Endothelial cell (in vitro differentiated cells): ENCODE measurements at places on chromosomes 16 and 17.
A peak's percentile ranks its signal among the peaks of the same experiment; 100 is the strongest.

GRCh38 chr16:83100679-83101078 is 473.9 kb downstream of the CDH13 start:
- DNase-seq: no peak

GRCh38 chr17:79671085-79671694 is 59.6 kb upstream of the ENPP7 start:
- DNase-seq: no peak

DNA sequence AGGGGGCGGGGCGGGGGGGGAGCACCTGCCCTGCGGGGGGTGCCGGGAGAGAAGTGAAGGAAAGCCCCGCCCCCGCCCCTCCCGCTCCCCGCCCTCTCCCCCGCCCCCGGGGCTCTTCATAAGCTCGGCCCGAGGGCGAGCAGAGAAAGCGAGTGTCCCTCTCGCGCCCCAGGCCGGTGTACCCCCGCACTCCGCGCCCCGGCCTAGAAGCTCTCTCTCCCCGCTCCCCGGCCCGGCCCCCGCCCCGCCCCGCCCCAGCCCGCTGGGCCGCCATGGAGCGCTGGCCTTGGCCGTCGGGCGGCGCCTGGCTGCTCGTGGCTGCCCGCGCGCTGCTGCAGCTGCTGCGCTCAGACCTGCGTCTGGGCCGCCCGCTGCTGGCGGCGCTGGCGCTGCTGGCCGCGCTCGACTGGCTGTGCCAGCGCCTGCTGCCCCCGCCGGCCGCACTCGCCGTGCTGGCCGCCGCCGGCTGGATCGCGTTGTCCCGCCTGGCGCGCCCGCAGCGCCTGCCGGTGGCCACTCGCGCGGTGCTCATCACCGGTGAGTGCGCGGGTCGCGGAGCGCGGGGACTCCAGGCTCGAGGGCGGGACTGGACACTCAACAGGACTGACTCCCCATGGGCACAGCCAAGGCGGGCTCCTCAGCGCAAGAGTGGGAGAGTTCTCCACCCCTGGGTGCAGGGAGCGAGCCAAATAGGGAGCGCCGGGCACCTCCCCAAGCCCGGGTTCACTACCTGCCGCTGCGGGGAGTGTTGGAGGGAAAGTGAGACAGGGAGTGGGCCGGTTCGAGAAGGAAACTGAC is at the start of gene HSD11B2:
Gene HSD11B2, plus strand, starts transcription at position 145 of the 798 bp plus-strand sequence. Its CDS starts 128 bp downstream, at position 273.
- peak; percentile 54 for DNase-seq

DNA sequence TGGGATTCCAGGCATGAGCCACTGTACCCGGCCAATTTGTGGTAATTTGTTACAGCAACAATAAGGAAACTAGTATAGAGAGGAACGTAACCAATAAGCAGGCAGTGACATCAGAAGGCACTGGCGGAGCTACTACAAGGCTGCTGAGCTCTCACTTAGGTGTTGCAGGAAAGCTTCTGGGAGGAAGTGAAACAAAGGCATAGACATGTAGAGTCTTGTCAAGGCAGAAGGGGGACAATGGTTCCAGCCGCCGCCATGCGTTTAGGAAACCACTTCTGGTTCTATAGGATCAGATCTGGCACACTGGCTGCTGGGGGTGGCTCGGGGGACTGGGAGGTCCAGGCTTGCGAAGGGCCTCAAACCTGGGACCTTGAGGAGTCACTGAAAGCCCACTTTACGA is 9.4 kb upstream of the CPSF4L start:
- no peak for DNase-seq

GRCh38 chr16:28254158-28254557 is 38.2 kb upstream of the SBK1 start:
- no peak for DNase-seq

GRCh38 chr17:61309362-61310256 is 90.0 kb upstream of the TBX2 start:
- DNase-seq: no peak

DNA sequence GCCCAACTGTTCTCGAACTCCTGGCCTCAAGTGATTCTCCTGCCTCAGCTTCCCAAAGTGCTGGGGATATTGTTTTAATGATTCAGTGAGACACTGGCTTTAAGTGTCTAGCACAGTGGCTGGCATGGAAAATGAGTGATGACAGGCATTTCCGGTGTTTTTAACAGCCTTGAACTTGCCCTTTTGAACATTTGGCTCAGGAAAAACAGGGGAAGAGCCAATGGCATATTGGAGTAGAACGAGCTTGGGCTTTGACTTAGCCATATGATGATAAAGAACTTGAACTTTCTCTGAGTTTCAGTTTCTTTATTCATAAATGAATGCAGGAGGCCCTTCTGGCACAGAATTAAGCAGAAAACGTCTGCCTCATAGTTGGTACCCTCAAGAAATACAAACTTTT is 145.0 kb upstream of the HS3ST4 start:
- no peak for DNase-seq

DNA sequence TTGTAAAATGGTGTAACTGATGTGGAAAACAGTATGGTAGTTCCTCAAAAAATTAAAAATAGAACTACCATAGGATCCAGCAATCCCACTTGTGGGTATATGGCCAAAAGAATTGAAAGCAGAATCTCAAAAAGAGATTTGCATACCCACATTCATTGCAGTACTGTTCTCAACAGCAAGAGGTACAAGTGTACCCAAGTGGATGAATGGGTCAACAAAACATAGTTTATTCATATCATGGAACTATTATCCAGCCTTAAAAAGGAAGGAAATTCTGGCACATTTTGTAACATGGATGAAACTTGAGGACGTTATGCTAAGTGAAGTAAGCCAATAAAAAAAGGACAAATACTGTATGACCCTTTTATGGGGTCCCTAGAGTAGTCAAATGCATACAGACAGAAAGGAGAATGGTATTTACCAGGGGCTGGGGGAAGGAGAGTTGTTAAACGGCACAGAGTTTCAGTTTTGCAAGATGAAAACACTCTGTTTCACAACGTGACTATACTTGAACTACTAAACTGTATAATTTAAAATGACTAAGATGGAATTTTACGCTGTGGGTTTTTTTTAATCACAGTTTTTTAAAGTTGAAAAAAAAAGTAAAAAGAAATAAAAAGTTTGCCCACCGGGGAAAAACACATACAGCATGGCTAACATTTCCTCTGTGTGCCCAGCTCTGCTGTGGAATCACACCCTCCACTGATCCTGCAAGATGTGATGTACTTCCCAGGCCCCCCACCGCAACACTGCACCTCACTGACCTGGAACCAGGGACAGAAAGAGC is 6.1 kb downstream of the TVP23A start:
- DNase-seq: no peak

- no peak for DNase-seq
These were observed 7.4 kb upstream of the MT1E start for GRCh38 chr16:56618138-56618537.

- DNase-seq: no peak
These were observed 3.5 kb upstream of the RAB37 start for GRCh38 chr17:74733365-74734122.

DNA sequence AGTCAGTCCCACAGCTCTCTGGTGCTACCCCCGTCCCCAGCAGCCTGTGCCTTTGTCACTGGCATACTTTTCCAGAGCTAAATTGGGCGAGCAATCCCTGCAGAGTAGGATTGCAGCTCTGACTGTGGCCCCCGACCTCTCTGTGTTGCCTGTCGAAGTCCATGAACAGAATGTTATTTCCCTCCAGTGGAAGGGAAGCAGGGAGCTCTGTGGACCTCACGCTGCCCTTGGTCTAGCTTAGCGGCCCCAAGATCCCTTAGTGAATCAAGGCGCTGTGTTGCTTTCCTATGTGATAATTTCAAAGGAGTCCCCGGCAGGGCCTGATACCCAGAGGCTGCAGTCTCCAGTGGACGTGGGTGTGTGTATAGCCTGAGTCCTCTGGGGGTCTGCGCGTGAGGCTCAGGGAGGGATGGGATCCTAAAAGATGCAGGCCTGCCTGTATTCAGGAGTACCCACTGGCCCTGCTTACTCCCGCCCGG is 15.5 kb upstream of the CD300A start:
- no peak for DNase-seq

DNA sequence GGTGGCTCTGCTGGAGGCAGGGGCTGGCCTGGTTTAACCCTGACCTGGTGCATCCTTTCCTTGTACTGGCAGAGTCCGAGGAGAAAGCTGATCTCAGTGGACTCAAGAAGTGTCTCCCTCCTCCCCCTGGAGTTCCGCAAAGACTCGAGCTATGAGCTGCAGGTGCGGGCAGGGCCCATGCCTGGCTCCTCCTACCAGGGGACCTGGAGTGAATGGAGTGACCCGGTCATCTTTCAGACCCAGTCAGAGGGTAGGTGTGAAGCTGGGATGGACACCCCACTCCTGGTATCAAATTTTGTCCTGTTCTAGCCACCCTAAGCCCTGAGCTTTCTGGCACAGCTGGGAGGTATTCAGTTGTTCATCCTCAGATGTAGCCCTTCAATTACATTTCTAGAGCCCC is 42.5 kb downstream of the IL21R start:
- DNase-seq: no peak

DNA sequence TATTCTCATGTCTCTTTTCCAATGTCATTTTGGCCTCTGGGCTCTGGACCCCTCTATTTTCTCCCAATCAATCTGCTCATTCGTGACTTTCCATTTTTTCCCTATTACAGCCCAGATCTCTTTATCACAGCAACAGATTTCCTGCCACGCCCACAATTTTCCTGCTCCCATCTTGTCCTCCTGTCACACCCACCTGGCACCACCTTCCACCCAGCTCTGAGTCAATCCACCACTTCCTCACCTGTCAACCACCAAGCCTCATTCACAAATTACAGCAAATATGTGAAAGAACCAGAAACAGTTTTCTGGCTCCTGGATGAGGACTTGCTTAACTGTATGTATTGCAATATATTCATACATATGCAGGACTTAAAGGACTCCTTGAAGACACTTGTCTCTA is 311.3 kb downstream of the GRIN2A start:
- DNase-seq: no peak

GRCh38 chr17:2406271-2406902 is 5.5 kb upstream of the MNT start:
- DNase-seq: no peak

- no peak for DNase-seq
These were observed 12.8 kb downstream of the CDH16 start for GRCh38 chr16:66905633-66906539.

GRCh38 chr16:66477028-66477515 is 50.0 kb downstream of the BEAN1 start:
- DNase-seq: no peak

GRCh38 chr17:63558441-63558840 is 8.2 kb downstream of the DCAF7 start:
- DNase-seq: no peak

DNA sequence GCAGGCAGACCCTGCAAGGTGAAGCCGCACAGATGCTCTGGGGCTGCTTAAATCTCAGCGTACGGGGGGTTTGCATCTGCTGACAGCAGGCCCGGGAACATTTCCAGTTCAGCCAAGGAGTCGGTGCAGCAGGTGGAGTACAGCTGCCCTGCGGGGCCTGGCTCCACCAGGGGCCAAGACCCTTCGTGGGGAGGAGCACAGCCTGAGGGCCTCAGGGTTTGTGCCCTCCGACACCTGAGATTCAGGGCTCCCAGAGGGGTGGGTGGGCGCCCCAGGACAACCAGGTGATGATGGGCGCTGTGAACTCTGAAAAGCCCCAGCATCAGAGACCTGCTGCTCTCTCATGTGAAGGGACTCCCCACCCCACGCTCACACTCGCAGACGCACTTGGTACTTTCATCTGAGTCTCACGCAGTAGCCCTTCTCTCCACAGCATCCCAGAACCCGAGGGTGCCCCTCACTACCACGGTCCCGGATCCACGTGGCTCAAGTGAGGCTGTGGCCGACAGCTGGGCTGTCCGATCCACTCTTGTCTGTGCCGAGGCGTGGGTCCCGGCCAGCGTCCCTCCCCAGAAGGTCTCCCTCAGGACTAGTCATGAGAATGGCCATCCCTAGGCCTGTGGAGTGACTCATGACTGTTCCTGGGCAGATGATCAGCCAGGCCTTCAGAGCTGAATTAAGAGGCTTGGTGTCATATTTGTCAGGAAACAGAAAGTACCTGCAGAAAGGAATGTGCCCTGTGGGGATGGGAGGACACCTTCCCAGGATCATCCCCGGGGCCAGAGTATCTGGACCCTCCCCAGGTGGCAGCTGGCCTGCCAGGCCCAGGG is 29.6 kb downstream of the ACSF3 start:
- no peak for DNase-seq

DNA sequence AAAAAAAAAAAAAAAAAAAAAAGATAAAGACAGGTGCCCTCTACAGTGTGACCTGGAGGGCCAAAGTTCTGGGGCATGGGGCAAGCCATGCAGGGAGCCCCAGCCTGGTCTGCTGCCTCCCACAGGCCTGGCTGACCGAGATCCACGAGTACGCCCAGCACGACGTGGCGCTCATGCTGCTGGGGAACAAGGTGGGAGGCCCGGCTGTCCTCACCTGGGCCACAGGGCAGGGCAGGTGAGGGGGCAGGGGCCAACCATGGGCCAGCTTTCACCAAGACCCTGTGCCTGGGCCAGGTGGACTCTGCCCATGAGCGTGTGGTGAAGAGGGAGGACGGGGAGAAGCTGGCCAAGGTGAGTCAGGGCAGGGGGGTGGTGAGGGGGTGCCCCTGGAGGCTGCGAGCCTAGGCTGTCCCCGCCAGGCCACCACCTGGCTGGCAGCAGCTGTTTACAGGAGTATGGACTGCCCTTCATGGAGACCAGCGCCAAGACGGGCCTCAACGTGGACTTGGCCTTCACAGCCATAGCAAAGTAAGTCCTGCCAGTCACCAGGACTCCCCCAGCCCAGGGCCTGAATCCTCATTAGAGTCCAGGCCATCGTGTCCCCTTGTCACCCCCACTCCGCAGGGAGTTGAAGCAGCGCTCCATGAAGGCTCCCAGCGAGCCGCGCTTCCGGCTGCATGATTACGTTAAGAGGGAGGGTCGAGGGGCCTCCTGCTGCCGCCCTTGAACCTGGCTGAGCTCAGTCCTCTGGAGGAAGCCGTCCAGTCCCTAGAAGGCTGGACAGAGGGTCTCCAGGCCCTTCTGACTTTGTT is 2.7 kb upstream of the TRAF7 start:
- DNase-seq: no peak

- peak; percentile 87 for DNase-seq
These were observed 1.2 kb downstream of the TMEM95 start for GRCh38 chr17:7356072-7356549.

GRCh38 chr16:4212211-4212933 is 29.5 kb downstream of the SRL start:
- no peak for DNase-seq

DNA sequence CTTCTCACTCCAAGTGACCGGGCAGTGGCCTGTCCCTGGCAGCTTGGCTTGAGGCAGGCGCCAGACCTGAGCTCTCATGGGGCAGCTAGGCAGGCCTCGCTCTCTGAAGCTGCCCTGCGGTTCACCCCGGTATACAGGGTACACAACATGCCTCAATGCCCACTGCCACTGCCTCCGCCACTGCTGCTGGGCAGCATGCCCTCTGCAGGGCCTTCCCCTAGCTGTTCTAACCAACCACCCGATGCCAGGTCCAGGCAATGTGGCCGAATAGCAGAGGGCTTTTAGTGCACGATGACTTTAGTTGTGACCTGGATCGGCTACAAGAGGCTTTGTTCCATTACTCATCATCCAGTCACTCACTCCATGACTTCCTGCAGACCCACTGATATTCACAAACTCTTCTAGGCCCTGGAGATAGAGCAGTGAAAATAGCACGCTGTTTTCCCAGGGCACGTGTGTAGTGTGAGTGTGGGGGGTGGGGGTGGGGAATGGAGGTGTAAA is 19.7 kb downstream of the CDC42EP4 start:
- no peak for DNase-seq

GRCh38 chr16:17358355-17358754 is 112.4 kb downstream of the XYLT1 start:
- no peak for DNase-seq
